ENCODE measurements at places on chromosomes 1 and 21.

DNA sequence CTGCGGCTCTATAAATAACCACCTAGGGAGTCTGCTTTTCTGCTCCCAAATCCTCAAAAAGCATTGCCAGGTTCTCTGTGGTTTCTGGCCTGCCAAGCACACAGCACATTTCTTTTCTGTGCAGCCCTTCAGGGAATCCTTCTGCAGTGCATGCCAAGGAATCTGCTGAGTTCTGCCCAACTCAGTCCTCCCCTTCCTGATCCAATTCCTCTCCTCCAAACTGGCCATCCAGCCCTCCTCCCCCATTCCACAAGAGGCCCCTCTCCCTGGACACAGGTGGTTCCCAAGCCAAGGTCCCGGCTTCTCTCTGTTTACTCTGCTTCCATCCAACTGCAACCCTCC, 61.8 kb downstream of the HIVEP3 start:
- no peak for DNase-seq

DNA sequence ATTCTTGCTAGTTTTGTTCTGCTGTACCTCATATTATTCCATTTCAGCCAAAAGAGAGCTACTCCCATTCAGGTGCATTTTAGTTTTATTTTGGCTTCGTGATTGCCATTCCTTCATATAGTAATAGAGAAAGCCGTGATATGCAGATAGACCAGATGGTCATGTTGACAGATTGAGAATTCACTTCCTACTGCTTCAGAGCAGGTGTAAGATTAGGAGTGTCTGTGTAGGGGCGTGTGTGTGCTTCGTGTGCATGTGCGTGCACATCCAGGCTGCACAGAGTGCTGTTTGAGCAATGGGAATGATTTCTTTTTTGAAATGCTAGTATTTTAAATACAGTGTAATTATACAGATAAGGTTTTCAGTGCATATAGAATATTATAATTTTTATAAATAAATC, 10.3 kb downstream of the NFIA start:
- no peak for DNase-seq

DNA sequence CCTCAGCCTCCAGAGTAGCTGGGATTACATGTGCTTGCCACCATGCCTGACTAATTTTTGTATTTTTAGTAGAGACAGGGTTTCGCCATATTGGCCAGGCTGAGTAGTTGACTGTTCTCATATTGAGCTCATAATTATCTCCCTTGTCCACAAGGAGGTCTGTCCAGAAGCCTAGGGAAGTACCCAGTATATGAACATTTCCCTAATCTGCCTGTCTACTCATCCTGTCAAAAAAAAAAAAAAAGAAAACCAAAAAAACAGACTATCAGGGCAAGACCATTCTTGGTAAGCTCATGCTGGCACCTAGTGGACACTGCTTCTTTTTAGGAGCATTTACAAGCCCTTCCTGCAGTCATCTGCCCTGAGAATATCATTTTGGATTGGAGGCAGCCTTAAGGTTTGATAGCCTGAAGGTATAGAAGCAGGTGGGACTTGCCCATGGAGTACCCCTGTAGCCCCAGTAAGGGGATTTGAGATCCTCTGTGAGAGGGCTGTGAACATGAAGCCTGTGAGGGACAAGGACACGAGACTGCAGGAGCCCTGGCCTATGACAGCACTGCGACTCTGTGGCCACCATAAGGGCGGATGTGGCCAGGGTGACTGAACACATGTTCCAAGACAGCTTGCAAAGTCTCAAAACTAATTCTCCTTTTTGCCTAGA, 10.8 kb upstream of the DUSP12 start:
- peak; percentile 39 for DNase-seq

- DNase-seq: no peak
Observed at GRCh38 chr1:47449822-47450552, 12.1 kb downstream of the FOXD2 start.

GRCh38 chr1:158355773-158356285, 2.1 kb downstream of the CD1E start:
- no peak for DNase-seq

DNA sequence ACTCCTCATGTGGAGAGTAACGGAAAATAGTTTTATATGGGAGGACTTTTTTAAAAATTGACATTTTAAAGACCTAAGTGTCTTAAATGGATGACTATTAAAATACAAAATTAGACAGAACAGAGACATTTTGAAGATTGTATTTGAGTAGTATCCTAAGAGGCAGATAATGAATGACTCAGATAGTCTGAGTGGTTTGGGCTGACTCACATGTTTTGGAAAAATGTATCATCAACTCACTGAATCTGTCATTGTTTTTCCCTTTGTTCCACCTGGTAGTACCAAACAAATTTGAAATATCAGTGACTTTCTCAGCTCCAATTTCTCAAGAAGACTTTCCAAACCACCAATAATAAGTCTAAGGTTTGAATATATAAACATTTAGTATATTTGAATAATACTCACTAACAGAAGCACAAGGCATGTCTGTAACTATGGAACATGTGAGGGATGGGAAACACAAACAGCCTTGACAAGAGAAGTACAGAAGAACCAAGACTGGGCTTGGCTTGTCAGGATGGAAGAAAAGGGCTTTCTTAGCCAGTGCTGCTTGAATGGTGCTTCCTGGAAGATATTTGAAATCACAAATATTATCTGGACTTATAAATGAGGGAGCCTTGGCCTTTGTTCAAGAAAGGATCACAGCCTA, 90.6 kb downstream of the SGIP1 start:
- no peak for DNase-seq

GRCh38 chr1:198876371-198876871, 237.6 kb downstream of the PTPRC start:
- peak; percentile 74 for DNase-seq

- DNase-seq: no peak
Observed at GRCh38 chr1:161730050-161730564, 8.8 kb downstream of the FCRLB start.

DNA sequence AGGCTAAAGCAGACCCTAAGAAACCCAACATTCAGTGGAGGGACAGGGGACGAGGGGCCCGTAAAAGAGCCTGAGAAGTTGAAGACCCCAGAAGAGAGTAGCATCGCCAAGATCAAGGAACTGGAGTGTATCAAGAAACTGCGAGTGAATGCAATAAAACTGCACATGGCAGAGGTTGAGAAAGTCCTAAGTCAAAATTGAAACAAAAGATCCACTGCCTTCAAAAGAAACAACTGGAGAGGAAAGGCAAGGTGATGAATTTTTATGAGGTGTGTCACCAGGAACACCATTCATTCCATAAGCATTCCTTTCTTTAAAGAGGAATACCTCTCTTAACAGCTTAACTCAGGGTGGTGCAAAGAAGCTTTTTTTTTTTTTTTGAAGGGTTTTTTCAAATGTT, 38.3 kb upstream of the ADORA3 start:
- DNase-seq: no peak

DNA sequence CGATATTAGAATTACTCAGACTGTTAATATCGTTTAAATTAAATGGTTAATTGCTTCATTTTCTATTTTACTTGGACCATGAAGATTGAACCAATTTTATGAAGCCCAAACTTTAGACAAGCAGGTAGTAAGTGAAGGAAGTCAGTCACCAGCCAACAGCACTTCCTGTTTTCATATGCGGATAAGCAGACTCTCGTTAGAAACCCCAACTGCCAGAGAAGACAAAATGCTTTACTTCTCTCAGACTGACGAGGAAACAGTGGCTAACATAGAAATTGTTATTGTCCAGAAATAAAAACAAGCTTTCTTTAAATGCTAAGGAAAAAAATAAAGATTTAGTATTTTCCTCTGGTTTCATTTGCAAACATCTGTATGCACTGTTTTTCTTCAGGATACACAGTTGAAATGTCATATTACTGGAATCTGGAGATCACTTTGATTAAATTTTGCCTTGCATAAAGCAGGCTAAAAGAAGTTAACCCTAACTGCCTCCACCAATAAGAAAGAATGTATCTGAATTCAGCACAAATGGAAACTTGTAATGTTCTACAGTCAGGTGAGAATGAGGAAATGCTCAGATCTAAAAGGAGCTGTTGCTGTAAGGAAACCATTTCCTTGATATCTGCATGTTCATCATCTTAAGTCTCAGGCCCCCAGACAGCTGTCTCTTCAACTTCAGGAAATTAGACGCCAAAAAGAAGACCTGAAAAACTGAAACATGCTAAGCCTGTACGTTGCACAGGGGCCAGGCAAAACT, 129.8 kb upstream of the SAMSN1 start:
- DNase-seq: no peak

- DNase-seq: no peak
Observed at GRCh38 chr1:12111741-12112140, 48.6 kb downstream of the TNFRSF8 start.

- DNase-seq: no peak
Observed at GRCh38 chr1:1591452-1591851, 8.5 kb downstream of the FNDC10 start.

DNA sequence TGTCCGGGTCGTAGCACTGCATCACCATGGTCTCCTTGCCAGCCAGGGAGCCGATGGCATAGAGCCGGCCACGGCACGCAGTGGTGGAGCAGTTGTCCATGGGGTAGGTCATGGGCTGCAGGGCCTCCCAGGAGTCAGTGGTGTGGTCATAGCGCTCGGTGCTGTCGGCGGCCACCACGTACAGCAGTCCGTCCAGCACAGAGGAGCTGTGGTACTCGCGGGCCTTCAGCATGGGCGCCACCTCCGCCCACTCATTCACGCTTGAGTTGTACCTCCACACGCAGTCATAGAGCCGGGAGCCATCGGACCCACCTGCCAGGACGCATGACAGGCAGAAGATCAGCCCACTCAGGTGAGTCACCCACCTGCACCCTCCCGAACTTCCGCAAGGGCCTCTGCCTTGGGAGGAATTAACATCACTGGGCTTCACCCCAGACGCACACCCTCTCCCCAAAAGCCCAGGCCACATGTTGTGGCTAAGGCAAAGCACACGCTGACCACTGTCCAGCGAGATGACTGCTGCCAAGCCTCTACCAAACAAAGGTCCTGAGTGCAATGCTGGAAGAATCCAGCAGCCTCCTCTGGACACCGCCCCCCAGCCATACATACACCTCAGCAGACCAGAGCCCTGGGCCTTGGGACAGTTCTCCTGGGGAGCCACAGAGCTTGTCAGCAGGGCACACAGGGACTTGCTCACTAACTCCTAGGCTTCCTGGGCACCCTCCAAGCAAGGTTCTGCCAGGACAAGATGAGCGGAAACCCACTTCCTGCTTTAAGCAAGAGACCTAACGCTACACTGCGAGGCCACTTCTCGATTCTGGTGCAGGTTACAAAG, 3.3 kb downstream of the KLHL21 start:
- DNase-seq: no peak

GRCh38 chr1:208298593-208299269, 54.5 kb upstream of the PLXNA2 start:
- DNase-seq: no peak

GRCh38 chr1:224053456-224053855, 60.5 kb upstream of the FBXO28 start:
- no peak for DNase-seq

DNA sequence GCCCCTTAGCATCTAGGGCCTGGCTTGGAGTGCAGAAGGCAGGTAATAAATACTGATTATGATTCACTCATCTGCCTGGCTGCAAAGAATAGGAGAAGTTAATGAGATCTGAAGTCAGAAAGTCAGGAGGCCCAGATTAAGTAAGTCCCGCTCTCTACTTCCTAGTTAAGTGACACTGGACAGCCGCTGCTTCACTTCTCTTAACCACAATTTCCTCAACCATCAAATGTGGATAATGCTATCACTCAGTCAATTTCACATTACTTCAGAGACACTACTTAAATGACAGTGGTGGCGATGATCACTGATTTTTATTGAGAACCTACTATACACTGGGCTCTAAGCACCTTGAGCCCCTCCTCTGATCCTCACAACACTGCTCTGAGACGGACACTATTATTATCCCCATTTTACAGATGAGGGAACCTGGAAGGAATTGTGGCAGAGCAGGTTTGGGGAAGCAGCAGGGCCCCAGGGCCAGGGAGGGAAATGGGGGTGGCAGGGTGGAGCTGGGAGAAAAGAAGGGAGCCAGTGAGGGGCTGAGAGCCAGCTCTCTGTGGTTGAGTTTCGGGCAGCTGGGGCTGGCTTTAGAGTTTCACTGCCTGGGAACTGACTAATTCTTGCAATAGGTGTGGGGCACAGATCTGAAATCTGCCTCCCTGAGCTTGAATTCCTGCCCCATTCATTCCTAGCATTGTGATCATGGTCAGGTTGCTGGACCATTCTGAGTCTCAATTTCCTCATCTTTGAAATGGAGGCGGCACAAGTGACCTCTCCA, 2.4 kb upstream of the E2F2 start:
- no peak for DNase-seq

DNA sequence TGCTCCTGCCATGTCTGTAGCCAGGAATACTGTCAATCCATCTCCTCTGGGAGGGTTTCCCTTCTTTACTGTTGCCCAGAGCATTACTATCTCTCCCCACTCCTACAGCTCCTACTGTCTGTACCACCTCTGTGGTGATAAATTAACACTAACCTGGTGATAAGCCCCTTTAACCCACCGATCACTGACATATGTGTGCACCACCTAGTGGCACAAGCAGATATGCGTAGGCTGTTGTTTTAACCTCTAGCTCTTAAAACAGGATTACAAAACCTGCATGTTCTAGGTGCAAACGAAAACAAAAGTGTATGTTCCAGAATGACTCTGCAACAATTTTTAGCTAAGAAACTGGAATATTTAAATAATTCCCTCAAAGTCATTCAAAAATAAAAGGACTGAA, 93.9 kb upstream of the BEND5 start:
- DNase-seq: peak; percentile 13

DNA sequence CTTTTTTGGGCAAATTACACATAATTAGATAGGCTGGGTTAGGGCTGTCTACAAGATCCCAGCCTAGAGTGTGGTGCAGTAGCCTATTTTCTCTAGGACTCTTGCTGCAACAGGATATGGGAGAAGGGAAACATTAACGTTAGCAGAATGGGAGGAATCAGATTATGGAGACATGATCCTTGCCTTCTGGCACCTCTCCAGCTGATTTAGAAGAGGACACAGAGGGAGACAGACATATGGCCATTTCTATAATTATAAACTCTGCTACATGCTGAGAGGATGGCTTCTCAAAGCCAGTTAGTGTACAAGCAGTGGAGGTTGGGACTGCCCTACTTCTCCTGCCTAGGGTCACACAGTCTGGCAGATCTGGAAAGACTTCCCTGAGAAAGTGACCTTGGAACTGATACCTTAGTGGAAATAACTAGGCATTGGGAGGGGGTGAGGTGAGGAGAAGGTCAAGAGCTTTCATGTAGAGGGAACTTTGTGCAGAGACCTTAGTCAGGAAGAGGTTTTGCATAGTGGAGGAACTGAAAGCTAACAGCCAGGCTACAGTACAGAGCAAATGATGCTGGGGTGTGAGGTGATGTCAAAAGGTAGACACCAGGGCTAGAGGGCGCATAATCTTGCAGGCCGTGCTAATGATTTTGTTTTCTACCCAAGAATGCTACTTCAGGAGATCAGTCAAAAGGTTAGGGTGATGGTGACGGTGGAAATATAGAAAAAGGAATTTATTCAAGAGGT, 1.2 kb upstream of the CD1D start:
- no peak for DNase-seq
